Glutamatergic neuron (in vitro differentiated cells): ENCODE measurements at places on chromosomes 6 and 20.

DNA sequence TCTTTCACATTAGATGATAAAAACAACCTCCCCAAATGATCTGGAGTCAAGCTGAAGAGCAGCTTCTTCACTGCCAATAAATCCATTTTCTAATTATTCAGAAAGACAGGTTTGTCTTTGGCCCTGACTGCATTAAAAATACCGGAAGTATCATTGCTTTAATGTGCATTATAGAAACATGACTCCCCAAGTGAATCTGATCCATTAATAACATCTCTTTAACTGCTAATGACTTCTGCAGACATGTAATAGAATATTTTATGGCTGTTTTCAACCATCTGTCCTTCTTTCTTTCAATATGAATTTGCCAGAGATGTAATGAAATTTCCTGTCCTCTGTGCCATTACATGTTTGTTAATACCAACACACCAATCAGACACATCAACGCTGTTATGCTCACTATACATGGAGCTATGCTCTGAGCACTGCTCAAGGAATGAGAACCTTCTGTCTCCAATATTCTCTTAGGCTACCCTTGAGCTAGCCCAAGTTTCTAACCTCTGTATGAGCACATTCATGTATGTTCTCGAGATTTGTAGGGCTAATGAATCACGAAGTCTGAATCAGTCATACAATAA, 87.8 kb downstream of the LYRM4 start:
- no peak for DNase-seq

GRCh38 chr6:85662251-85662650, 19.6 kb upstream of the SYNCRIP start:
- DNase-seq = no peak

GRCh38 chr20:8255945-8256632, 124.0 kb downstream of the PLCB1 start:
- no peak for DNase-seq

DNA sequence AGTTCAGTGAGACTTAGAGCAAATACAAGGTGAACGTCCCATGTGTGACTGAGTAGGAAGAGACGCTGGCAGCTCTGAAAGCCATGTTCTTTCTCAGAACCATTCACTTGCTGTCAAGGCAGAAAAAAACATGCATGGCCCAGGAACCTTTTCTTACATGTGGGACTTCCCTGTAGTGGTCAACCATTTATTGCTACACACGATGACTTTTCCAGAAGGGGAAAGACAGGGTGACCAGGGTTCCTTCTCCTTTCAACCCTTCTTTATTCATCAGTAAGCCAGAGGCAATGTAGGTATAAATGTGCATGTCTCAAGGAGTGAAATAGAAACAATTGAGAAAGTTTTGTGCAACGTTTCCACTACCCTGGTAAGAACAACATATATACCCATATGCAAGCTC, 189.0 kb downstream of the NFATC2 start:
- no peak for DNase-seq

DNA sequence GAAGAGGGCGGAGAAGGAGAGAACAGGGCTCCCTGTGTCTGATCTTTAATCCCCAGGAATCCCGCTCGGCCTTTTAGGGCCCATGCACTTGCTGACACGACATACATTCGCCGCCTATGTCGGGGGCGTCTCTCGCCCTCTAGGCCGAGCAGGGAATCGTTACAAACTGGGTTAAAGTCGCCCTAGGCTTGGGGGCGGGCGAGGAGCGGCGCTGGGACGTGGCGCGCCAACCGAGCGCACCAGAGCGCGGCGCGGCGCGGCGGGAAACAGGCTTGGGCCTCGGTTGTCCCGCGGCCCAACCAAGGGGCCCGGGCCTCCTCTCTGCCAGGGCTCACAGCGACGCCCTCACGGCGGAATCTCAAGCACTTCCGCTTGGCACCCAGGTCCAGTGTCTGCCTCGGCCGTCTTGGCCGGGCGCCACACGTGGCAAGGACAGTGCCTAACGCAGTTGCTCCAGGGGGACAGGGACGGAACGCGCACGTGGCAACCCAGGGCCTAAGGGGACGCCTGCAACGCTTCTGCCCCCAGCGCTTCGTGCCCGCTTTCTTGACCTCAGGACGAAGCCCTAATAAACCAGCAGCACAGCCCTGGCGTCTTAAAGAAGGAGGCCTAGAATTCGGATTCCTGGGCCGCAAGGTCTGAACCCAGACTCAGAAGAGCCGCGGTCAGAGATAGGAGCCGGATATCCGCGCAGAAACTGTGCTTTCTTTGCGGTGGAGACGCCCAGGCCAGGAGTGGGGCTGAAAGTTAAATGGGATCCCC, 71.5 kb downstream of the NCR2 start:
- no peak for DNase-seq

DNA sequence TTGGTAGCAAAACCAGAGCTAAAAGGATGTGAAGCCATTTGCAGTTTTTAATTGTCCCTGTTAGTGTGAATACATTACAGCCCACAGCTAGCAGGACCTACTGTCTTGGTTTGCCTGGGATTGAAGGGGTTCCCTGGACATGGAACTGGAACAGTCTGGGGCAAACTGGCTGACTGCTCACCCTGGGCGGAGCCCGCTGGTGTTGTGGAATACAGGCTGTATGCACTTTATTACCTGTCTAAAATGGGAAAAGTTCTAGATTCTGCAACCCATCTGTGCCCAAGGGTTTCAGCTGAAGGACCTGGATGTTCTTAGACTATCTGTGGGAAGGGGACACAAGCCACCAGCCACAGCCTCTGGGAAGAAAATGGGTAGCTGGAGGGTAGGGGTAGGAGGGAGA, 12.2 kb upstream of the CDKN1A start:
- DNase-seq = no peak

DNA sequence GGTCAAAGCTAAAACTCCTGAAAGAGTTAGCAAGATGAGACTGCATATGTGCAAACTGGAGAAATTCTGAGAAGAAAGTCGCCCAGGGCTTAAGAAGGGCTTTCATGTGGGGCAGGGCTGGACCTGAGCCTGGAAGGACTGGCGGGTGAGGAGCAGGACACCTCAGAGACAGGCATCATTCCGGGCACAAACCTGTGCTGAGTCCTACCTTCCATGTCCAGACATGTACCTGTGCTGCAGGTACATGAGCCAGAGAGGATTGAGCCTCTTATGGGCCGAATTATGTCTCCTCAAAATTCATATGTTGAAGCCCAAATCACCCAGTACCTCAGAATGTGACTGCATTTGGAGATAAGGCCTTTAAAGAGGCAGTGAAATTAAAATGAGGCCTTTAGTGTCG, 171.0 kb downstream of the QRSL1 start:
- no peak for DNase-seq

- DNase-seq = no peak
Observed at GRCh38 chr6:82410151-82410648, 46.6 kb downstream of the TPBG start.

- no peak for DNase-seq
Observed at GRCh38 chr6:130132286-130132701, 90.5 kb downstream of the SAMD3 start.

GRCh38 chr6:51927450-51927849, 160.0 kb downstream of the PKHD1 start:
- no peak for DNase-seq

DNA sequence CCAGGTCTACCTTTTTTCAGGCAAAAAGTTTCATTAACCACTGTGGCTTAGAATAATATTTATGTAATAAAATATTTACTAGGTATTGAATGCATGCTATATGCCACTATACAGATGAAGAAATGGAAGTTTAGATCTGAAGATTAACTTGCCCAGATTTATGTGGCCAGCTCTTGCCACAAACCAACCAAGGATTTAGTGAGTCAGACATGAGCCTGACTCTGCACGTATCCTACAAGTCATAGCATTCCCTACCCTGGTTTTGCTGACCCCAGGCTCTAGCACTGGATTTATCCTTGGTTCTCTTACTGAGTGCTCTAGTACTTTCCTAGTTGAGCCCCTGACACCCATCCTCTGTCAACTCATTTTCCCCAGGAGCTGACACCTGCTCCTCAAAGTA, 75.4 kb downstream of the ANKEF1 start:
- no peak for DNase-seq

DNA sequence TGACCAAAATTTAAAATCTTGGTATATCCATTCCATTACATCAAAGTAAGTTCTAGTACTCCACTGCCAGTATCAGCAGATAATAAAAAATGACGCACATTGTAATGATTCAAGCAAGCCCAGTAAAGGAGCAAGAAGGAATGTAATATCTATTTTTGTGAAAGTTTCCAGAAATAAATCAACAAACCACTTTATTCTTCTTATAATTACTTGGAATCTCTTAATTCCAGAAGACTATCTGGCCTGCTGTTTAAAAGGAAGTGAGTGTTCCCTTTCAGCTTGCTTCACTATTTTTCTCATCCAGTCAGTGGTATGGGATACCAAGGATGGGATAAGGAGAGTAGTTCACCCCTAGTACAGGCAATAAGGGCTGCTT, 42.2 kb upstream of the DSE start:
- no peak for DNase-seq
